GM18507 (cell line): ENCODE measurements at places on chromosomes 4 and X.

DNA sequence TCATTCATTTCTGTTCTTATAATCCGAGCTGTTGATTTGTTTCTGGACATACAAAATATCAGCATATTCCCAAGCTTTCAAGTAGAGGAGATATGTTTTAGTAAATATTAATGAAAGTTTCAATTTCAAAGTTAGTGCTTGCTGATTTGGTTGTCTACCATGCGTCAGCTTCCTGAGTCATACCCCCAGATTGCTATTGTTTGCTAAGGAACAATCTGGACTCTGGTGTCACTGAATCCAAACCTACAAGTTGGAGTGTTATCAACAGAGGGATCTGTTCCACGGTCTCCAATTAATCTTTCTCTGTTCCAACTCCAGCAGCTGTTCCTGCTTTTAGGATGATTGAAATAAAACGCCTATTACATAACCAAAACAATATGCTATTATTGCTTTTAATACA, 96.1 kb upstream of the FAM9A start:
- no peak for DNase-seq

- no peak for DNase-seq
These were observed 905.0 kb downstream of the RAB28 start for GRCh38 chr4:12579172-12579571.

DNA sequence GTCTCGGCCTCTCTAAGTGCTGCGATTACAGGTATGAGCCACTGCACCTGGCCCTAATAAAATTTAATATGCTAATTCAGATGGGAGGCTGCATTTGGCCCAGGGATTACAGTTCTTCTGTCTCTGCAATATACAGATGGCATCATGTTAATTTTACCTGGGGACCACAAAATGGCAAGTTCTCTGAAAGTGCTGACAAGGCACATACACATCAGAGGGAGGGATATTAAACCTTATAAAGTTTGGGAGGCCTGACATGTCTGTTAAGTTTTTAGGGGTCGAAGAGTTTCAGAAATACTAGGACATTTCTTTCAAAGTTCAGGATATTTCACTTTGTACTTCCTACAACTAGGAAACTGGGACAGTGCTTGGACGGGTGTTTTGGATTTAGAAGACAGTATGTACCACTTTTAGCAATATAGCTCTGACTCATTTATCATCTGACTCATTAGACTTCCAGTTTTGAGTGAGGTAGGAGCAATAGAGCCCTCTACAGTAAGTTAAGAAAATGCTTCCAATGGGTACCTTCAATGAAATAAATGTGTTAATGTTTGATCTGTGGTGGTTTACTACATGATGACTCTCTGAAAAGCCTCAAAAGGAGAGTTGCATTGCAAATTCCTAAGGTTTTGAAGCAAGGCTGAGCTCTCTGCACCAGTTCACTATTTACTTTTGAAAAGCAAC, 981.0 kb upstream of the HS3ST1 start:
- DNase-seq, result no peak

DNA sequence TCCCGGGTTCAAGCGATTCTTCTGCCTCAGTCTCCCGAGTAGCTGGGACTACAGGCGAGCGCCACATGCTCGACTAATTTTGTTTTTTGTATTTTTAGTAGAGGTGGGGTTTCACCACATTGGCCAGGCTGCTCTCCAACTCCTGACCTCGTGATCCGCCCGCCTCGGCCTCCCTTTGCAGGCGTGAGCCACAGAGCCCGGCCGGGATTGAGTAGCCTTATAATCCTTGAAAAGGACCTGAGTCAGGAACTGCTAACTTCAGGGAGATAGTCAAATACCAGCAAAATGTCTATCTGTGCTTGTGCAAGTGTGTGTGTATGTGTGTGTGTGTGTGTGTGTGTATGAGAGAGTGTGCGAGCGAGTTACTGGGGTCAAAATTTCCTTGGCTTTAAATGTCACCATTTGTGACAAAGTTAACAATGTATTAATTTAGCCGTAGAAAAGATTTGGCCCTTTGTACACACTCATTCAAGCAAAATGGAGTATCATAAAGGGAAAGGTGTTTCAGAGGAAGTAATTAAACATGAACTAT, 1.8 kb upstream of the KDM6A start:
- DNase-seq, result no peak

DNA sequence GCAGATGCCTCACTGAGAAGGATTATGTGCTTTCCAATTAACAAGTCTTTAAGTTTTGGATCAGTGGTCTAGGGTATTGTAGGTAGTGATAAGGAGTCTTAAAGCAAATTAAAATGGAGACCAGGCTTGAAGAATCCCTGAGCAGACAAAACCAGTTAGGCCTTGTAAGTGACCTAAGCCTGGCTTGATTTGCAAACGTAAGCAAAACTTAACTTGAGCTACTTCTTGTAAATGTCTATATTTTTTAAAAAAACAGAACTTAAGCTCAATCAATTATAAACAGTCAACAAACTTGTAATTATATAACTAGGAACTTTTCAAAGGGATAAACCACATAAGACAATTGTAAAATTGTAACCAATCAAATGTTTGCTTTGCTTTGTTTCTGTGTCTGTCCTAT, 72.7 kb upstream of the NALF2 start:
- no peak for DNase-seq

DNA sequence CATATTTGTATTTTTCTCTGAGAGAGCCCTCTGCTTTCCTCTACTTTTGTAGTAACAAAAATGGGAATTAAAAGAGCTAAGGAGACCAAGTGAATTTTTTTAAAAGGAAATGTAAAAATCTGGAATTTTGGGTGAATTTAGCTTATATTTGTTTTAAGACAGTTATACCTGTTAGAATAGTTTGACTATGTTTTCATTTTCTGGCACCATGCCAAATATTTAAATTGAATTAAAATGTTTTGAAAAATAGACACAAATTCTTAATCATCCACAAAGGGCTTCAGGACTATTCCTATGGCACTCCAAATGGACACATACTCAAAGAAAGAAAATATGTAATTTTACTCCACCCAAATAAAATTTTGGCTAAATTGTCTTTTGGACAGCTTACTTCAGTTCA, 209.6 kb downstream of the SH3BGRL start:
- DNase-seq, result no peak

GRCh38 chr4:55359397-55359916, 13.4 kb downstream of the SRD5A3 start:
- no peak for DNase-seq

GRCh38 chr4:136319789-136320464, 1212.4 kb downstream of the PCDH18 start:
- DNase-seq, result no peak
